Activated T-cell treated with anti-CD3 and anti-CD28 coated beads, Interleukin-2, amount 50 U/mL, for 72 hours (primary cell): ENCODE measurements at places on chromosomes 7 and 10. TPM values are rescaled to one million over a fixed set of nuclear protein-coding genes. Genes with fewer than 3 reads are reported as not detected.

DNA sequence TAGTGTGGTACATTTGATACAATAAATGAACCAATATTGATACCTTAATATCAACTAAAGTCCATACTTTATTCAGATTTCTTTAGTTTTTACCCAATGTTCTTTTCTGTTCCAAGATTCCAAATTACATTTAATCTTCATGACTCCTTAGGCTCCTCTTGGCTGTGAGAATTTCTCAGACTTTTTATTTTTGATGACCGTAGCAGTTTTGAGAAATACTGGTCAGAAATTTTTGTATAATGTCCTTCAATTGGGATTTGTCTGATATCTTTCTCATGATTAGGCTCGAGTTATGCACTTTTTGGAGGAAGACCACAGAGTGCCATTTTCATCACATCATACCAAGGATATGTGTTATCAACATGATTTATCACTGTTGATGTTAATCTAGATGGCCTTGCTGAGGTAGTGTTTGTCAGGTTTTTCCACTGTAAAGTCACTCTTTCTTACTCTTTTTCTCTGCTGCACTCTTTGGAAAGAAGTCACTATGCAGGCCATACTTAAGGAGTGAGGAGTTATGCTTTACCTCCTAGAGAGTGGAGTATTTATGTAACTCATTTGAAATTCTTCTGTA is 12.9 kb upstream of the ENTPD1 start:
- H3K27me3 ChIP-seq: peaks cover 6% of the 10 kb centered on the region
- H3K36me3 ChIP-seq: no peaks in the 10 kb centered on the region
- no peak overlapping the region for H3K4me3 ChIP-seq
- H3K4me1 ChIP-seq: peaks cover 8% of the 10 kb centered on the region

DNA sequence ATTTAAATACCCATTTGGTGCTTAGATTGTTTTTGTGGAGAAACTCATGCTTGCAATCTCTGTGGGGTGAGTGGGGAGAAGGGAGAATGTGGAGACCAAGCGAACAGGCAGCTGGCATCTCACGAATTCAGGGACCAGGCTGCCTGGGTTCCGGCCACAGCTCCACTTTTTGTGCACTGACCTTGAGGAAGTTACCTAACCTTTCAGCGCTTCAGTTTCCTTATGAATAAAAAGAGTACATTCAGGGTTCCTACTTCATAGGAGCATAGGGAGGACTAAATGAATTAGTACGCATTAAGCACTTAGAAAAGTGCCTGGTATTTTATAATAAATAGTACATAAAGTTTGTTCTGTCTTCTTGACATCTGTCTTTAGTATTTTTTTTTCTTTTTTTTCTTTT is 72.5 kb downstream of the PRTFDC1 start:
- DNase-seq: no peak
- H3K36me3 ChIP-seq: peaks cover 11% of the 10 kb centered on the region
- peaks cover 34% of the 10 kb centered on the region for H3K4me1 ChIP-seq

The WNT8B gene
- 0.22 TPM for total RNA-seq

GRCh38 chr10:25105743-25106260 is 69.0 kb upstream of the GPR158 start:
- no peaks in the 10 kb centered on the region for H3K4me1 ChIP-seq
- DNase-seq: no peak
- peaks cover 21% of the 10 kb centered on the region for H3K27me3 ChIP-seq
- no peak overlapping the region for H3K27ac ChIP-seq

The SYT15 gene
- 1.6 TPM for total RNA-seq

The CADPS2 gene
- not detected for total RNA-seq

DNA sequence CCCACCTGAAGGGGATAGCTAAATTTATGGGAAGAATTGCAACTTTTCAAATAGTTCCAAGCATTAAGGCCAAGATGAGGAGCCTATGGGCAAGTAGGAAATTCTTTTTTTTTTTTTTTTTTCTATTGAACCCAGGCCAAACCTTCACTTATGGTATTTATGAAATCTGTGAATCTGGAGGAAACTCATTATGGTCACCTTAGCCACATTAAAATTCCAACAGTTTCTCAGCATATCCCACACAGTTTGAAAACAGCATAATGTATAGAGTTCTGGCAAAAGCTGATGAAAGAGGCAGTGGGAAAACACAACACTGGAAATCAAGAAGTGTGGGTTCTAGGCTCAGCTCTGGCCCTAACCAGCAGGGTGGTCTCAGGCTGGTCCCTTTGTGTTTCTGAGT is 236.9 kb downstream of the PTEN start:
- H3K4me1 ChIP-seq: peaks cover 12% of the 10 kb centered on the region
- H3K36me3 ChIP-seq: no peaks in the 10 kb centered on the region
- H3K27me3 ChIP-seq: peaks cover 50% of the 10 kb centered on the region
- no peak overlapping the region for H3K27ac ChIP-seq
- H3K4me3 ChIP-seq: no peak overlapping the region
- no peak for DNase-seq

The IFIT2 gene
- 36.0 TPM for total RNA-seq

The DHX32 gene
- 24.4 TPM for total RNA-seq

- no peaks in the 10 kb centered on the region for H3K36me3 ChIP-seq
- no peak overlapping the region for H3K27ac ChIP-seq
- H3K4me1 ChIP-seq: no peaks in the 10 kb centered on the region
- no peaks in the 10 kb centered on the region for H3K27me3 ChIP-seq
Measured at GRCh38 chr10:90813594-90814365, 44.1 kb downstream of the HTR7 start.

DNA sequence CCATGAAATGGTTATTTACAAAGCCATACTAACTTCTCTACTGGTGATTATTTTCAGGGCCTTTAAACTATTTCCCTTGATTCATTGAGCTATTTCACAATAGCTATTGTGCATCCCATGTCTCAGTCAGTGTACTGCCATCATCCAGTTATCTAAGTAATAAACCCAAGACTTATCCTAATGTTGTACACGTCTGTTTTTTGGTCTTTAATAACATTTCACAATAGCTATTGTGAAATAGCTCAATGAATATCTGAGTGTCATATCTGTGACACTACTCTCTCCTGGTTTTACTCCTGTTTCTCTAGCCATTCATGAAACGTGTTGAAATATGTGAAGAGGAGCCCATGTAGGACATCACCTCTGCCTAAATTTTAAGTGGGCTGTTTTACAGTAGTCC is 36.5 kb upstream of the TMEM140 start:
- H3K36me3 ChIP-seq: peaks cover 3% of the 10 kb centered on the region
- no peak overlapping the region for H3K4me3 ChIP-seq
- no peaks in the 10 kb centered on the region for H3K4me1 ChIP-seq
- no peak overlapping the region for H3K27ac ChIP-seq

DNA sequence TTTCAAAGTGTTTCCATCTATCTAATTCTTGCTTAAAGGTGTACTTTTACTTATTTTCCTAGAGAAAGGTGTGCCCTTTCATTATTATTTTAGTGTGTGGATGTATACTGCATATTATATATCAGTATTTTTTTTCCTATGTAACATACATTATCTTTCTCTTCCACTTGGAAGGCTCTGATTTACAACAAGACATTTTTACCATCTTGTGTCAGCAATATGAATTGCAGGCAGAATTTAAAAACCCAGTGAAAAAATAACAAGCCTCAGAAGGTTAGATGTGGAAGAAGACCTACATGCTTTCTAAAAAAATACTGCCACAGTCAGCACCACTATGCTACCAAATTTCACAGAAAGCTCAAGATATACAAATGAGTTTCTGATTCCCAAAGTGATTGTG is 327.7 kb upstream of the STEAP1 start:
- H3K27ac ChIP-seq: no peak overlapping the region
- DNase-seq: no peak
- no peaks in the 10 kb centered on the region for H3K27me3 ChIP-seq
- H3K4me3 ChIP-seq: no peak overlapping the region
- no peaks in the 10 kb centered on the region for H3K36me3 ChIP-seq
- no peaks in the 10 kb centered on the region for H3K4me1 ChIP-seq

The CRPPA gene
- 0.86 TPM for total RNA-seq

GRCh38 chr7:69782917-69783684 is 184.8 kb downstream of the AUTS2 start:
- DNase-seq: no peak
- H3K36me3 ChIP-seq: no peaks in the 10 kb centered on the region
- no peaks in the 10 kb centered on the region for H3K27me3 ChIP-seq
- H3K4me1 ChIP-seq: no peaks in the 10 kb centered on the region
- H3K27ac ChIP-seq: no peak overlapping the region
- no peak overlapping the region for H3K4me3 ChIP-seq

DNA sequence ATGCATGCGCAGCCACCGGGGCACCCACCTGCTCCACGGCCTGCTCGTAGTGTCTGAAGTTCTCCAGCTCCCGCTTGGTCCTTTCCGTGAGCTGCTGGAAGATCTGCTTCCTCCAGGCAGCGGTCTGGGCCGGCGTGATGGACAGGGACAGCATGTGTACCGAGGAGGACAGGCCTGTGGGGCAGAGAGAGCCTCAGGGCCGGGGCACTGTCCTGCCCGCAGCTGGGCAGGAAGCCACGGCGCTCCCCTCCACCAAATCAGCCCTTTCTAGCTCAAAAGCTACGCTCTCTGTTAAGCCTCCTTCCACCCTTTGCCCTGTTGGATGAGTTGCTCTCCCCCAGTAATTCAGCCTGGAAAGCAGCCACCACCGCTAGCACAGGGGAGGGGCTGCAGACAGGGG is 19.2 kb downstream of the TECPR1 start:
- no peaks in the 10 kb centered on the region for H3K27me3 ChIP-seq
- no peak for DNase-seq
- H3K4me1 ChIP-seq: no peaks in the 10 kb centered on the region
- no peaks in the 10 kb centered on the region for H3K36me3 ChIP-seq
- no peak overlapping the region for H3K27ac ChIP-seq

- peak; percentile 78 for DNase-seq
- H3K27ac ChIP-seq: peak overlapping the region; percentile 10
- H3K36me3 ChIP-seq: no peaks in the 10 kb centered on the region
- peaks cover 33% of the 10 kb centered on the region for H3K4me1 ChIP-seq
- H3K4me3 ChIP-seq: peak overlapping the region; percentile 82
Measured at GRCh38 chr10:103757531-103758293, 97.7 kb downstream of the SH3PXD2A start.

DNA sequence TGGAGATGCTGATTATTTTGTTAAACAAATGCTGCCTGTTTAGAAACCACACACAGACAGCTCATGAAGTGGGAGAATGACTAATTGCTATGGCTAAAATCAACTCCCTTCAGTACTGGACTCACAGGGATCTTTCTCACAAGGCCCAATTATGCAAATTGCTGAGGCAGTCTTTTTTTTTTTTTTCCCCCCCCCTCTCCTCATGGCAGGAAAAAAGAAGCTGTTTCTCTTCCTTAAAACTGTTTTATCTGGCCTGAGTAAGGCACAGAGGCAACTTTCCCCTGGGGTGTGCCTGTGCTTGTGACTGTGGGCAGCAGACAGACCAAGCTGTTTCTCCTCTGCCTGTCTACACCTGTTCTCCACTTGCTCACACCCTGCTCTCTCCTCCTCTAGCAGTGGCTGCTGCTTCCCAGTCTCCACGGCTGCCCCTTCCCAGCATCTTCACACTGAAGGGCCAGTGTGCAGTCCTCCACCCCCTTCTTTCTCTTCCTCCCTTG is 65.4 kb upstream of the STEAP1B start:
- H3K27me3 ChIP-seq: peaks cover 64% of the 10 kb centered on the region
- H3K4me3 ChIP-seq: no peak overlapping the region
- peaks cover 55% of the 10 kb centered on the region for H3K4me1 ChIP-seq
- H3K27ac ChIP-seq: no peak overlapping the region
- H3K36me3 ChIP-seq: no peaks in the 10 kb centered on the region

- peaks cover 1% of the 10 kb centered on the region for H3K36me3 ChIP-seq
- H3K27me3 ChIP-seq: no peaks in the 10 kb centered on the region
- H3K27ac ChIP-seq: no peak overlapping the region
- H3K4me1 ChIP-seq: peaks cover 18% of the 10 kb centered on the region
- DNase-seq: no peak
Measured at GRCh38 chr10:73359492-73359891, 828 bp upstream of the CFAP70 start.

The ARF5 gene
- 135 TPM for total RNA-seq

The NRG3 gene
- not detected for total RNA-seq

- no peaks in the 10 kb centered on the region for H3K36me3 ChIP-seq
- H3K4me1 ChIP-seq: peaks cover 4% of the 10 kb centered on the region
- DNase-seq: no peak
- no peaks in the 10 kb centered on the region for H3K27me3 ChIP-seq
- H3K27ac ChIP-seq: no peak overlapping the region
- H3K4me3 ChIP-seq: no peak overlapping the region
Measured at GRCh38 chr7:129332254-129333035, 101.8 kb upstream of the STRIP2 start.

GRCh38 chr7:155580367-155580766 is 34.0 kb upstream of the CNPY1 start:
- no peaks in the 10 kb centered on the region for H3K36me3 ChIP-seq
- peaks cover 34% of the 10 kb centered on the region for H3K27me3 ChIP-seq
- peaks cover 15% of the 10 kb centered on the region for H3K4me1 ChIP-seq
- peak overlapping the region; percentile 36 for H3K4me3 ChIP-seq

- H3K4me1 ChIP-seq: no peaks in the 10 kb centered on the region
- H3K27ac ChIP-seq: no peak overlapping the region
- no peaks in the 10 kb centered on the region for H3K36me3 ChIP-seq
- no peaks in the 10 kb centered on the region for H3K27me3 ChIP-seq
- H3K4me3 ChIP-seq: no peak overlapping the region
Measured at GRCh38 chr7:25314731-25315267, 86.5 kb upstream of the NPVF start.

The CHRM2 gene
- total RNA-seq: not detected

DNA sequence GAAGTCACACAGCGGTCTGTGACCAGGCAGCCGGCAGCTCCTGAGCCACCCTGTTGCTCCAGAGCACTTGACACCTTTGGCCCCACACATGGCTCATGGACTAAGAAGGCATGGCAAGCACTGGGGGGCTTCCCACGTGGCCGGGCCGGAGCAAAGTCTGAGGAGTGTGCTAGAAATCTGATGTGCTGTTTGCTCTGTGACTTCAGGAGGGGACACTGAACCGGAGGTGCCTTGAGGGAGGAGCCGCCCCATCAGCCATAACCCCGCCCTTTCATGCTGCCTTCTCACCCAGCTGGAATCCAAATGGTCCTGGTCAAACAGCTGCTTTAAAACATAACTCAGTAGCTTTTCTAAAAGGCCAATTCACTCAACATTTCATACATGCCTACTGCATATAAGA is 33.5 kb downstream of the PROSER2 start:
- no peaks in the 10 kb centered on the region for H3K4me1 ChIP-seq
- no peaks in the 10 kb centered on the region for H3K36me3 ChIP-seq
- peaks cover 7% of the 10 kb centered on the region for H3K27me3 ChIP-seq
- no peak for DNase-seq

- H3K4me3 ChIP-seq: no peak overlapping the region
- H3K36me3 ChIP-seq: peaks cover 5% of the 10 kb centered on the region
- H3K27ac ChIP-seq: peak overlapping the region; percentile 41
- H3K27me3 ChIP-seq: no peaks in the 10 kb centered on the region
- DNase-seq: no peak
Measured at GRCh38 chr7:45057878-45058277, 30.9 kb downstream of the NACAD start.

- H3K27ac ChIP-seq: no peak overlapping the region
- no peaks in the 10 kb centered on the region for H3K36me3 ChIP-seq
- no peaks in the 10 kb centered on the region for H3K4me1 ChIP-seq
- no peak for DNase-seq
- no peak overlapping the region for H3K4me3 ChIP-seq
- H3K27me3 ChIP-seq: peaks cover 37% of the 10 kb centered on the region
Measured at GRCh38 chr10:104657457-104657856, 16.4 kb downstream of the SORCS3 start.

The ZNF655 gene
- total RNA-seq: 94.1 TPM

GRCh38 chr10:128324058-128324827 is 198.0 kb upstream of the MKI67 start:
- DNase-seq: no peak
- no peaks in the 10 kb centered on the region for H3K4me1 ChIP-seq
- H3K27ac ChIP-seq: no peak overlapping the region
- H3K4me3 ChIP-seq: no peak overlapping the region

GRCh38 chr10:130555411-130555750 is 419.2 kb downstream of the GLRX3 start:
- no peaks in the 10 kb centered on the region for H3K4me1 ChIP-seq
- H3K36me3 ChIP-seq: no peaks in the 10 kb centered on the region
- H3K27me3 ChIP-seq: no peaks in the 10 kb centered on the region
- no peak overlapping the region for H3K4me3 ChIP-seq

The CRCP gene
- 48.8 TPM for total RNA-seq
